ENCODE measurements at places on chromosomes 12 and 14. TPM values are rescaled to one million over a fixed set of nuclear protein-coding genes. Genes with fewer than 3 reads are reported as not detected.

- no peak for DNase-seq
Observed at GRCh38 chr12:14957551-14958168, 3.7 kb downstream of the ARHGDIB start.

- DNase-seq: no peak
Observed at GRCh38 chr12:109594556-109595317, 21.1 kb downstream of the MVK start.

DNA sequence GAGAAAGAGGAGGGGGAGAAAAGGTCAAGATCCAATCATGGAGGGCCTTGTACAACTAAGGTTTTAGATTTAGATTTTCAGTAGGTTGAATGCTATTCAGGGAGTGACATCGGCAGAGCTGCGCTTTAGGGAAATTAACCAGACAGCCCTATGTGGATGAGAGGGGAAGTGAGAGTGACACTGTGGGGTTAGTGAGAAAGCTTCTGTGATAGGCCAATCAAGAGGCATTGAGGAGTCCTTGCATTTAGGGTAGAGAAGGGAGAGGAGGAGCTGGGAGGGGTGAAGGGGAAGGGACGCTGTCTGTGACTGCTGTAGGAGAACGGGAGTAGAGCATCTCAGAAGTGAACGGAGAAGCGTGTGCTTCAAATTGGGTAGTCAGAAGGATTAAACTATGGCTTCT, 3.4 kb downstream of the HSD17B6 start:
- DNase-seq: no peak

GRCh38 chr12:121762269-121762668, 31.2 kb downstream of the RHOF start:
- DNase-seq: no peak

AGAP2 gene
- total RNA-seq: 3.9 TPM

DNA sequence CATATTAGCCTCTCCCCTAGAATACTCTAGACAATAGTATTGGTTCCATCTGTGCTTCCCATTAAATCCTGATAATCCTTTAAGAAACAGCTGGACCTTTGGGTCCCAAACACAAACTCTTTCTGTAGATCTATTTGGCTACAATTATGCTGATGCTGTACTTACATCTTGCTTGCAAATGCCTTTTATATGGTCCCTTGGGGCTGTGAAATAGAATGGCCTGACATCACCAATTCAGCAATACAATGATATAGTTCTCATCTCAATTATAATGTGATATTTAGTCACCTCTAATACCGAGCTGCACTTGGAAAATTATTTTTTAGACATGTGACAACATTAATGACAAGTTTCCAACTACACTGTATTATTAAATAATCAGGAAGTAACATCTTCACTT, 261.5 kb downstream of the SOX5 start:
- no peak for DNase-seq

- DNase-seq: no peak
Observed at GRCh38 chr12:130973109-130973508, 19.4 kb downstream of the ADGRD1 start.

DNA sequence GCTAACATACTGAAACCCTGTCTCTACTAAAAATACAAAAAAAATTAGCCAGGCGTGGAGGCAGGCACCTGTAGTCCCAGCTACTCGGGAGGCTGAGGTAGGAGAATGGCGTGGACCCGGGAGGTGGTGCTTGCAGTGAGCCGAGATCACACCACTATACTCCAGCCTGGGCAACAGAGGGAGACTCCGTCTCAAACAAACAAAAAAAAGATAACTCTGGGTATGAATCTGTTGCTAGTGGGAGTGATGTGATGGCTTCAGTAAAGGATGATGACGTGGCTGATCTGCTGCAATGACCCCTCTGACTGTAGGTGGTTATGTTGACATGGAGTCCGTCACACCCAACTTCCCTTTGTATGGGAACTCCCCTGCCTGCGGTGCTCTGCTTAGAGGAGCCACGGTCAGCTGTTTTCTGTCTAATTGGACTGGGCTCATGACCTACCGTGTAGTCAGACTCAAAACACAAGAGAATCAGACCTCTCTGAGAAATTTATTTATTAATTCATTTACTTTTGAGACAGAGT, 59.1 kb upstream of the MED13L start:
- DNase-seq: no peak

GRCh38 chr12:28440081-28440608, 249.9 kb downstream of the CCDC91 start:
- DNase-seq: no peak

DNA sequence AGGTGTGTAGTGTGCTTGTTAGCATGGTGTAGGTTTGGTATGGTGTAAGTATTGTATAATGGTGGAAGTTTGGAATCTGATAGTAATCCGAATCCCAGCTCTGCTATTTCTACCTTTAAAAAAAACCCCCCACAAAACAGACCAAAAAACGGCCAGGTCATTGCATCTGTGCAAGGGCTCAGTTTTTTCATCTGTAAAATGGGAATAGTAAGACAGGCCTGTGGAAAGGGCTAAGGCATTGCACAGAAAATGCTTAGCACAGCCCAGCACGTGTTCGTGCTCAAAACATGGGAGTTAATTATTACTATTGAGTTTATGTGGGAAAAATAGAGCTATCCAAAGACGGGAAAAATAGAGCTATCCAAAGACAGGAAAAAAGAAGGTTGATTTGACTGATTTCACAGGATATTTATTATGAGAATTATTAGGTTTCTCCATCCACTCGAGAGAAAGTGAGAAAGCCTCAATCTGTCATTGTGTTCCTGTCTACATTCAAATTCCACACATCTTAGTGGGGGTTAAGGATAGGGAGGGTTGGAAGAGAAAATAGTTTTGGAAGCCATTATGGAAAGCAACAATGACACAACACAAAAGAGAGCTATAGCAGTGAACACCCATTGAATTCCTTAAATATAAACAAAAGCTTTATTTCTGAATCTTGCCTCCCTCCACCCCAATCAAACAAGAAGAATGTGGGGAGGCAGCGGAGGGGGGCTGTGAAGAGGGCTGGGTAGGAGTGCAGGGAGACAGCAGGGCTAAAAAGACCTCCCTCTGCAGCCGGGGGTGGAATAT, 126.8 kb upstream of the MAX start:
- no peak for DNase-seq

FLVCR2 gene
- total RNA-seq: 3.0 TPM

PLBD1 gene
- total RNA-seq: 3.5 TPM

GRCh38 chr12:98373025-98373554, 142.3 kb upstream of the TMPO start:
- DNase-seq: peak; percentile 33

DNA sequence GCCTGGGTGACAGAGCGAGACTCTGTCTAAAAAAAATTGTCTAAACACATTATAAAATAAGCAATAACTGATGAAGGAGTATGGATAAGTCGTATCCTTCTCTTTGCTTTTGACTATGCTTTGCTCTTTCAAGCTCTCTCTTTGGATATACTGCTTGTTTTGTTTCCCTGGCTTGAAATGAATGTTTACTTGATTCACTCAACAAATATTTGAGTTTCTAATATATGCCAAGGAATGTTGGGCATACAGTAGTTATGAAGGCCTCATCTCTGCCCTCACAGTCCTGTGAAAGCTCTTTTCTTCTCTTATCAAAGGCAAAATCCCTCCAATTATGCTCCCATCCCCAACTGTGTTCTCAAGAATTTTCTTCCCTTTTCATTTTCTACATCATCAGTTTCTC, 123.5 kb downstream of the PTPRR start:
- DNase-seq: no peak

DNA sequence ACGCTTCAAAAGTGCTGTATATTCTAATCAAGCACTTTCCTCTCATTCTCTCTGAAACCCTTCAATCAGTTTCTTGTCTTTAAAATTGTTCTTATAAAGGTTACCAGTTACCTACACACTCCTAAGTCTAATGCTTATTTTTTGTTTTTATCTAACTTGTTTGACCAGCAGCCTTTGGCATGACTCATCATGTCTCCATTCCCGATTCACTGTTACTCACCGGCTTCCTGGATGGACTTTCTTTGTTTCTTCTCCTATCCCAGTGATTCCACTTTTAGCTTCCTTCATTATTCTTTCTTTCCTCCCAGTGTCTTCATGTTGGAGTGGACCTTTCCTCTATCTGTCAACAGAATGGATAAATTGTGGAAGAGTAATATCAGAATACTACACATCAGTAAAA, 368.6 kb upstream of the CCDC196 start:
- DNase-seq: no peak

DNA sequence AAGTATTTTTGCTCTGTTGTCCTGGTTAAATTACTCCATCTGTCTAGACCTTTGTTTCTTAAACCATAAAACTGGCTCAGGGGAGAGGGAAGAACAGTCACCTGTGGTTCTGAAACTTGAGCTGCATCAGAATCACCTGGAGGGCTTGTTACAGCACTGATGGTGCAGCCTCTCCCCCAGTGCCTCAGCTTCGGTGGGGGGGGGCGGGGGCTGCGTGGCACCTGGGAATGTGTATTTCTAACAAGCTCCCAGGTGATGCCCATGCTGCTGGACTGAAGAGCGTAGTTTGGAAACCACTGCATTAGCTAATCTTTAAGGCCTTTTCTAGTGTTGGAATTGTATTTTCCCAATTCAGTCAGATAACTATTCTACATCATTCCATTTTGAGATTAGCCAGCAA, 42.7 kb downstream of the GPHB5 start:
- no peak for DNase-seq

BDKRB1 gene
- total RNA-seq: not detected

DNA sequence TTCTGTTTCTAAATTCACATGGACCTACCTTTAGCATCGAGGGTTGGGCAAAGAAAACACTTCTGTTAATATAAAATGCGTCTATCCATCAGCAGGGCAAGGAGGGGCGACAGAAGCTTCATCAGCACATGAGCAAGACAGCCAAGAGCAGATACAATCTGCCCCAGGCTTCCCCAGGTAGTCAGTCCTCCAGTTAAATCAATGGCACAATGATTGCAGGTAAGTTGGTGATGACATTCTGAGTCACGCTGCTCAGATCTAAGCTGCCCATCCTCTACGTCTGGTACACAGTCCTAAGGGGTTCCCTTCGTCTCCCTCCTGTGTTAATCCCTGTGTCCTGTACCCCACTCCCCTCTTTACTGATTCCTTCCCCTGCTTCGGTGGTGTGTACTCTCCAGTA, 38.8 kb downstream of the MAP3K9 start:
- DNase-seq: no peak
